T-helper 17 cell (primary cell): ENCODE measurements at places on chromosomes 1 and 21.
A peak's percentile ranks its signal among the peaks of the same experiment; 100 is the strongest.

- no peak for DNase-seq
- peak overlapping the region; percentile 98 for H3K27ac ChIP-seq
- H3K4me3 ChIP-seq = peak overlapping the region; percentile 75
- H3K27me3 ChIP-seq = no peaks in the 10 kb centered on the region
Observed at GRCh38 chr1:198168227-198168626, 11.4 kb downstream of the NEK7 start.

DNA sequence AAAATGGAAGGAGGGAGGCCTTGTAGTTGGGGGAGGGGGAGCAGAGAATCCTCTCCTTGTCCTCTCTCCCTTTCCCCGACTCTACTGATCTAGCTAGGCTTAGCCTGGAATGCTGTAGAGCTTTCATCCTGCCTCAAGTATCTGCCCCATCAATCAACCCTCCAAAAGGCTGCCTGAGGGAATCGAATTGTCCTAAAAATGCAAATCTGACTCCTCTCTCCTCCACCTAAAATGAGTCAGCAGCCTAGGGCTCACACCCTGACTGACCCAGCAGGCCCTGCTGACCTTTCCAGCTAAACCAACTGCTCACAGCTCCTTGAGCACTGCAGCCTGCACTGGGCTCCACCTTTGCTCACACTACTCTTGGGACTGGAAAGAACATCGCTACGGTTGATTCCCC, 2.8 kb downstream of the HPDL start:
- H3K27ac ChIP-seq = no peak overlapping the region
- DNase-seq = no peak
- no peak overlapping the region for H3K4me3 ChIP-seq
- peaks cover 6% of the 10 kb centered on the region for H3K4me1 ChIP-seq
- H3K36me3 ChIP-seq = peaks cover under 1% of the 10 kb centered on the region

DNA sequence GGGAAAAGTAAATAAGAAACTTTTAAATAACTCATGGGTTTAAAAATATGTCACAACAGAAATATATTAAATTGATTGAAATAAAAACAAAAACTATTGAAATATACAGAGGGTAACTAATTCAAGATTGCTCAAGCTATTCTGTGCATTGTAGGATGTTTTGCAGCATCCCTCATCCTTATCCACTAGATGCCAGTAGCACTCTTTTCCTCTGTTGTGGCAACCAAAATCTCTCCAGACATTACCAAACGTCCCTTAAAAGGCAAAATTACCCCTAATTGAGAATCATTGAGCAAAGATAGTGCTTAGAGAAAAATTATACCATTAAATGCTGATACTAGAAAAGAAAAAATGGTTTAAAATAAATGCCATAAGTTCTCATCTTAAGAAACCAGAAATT, 682.6 kb downstream of the RWDD3 start:
- no peaks in the 10 kb centered on the region for H3K27me3 ChIP-seq
- no peak for DNase-seq
- H3K4me1 ChIP-seq = no peaks in the 10 kb centered on the region
- no peak overlapping the region for H3K27ac ChIP-seq
- H3K4me3 ChIP-seq = no peak overlapping the region

GRCh38 chr1:20521960-20522861, 14.3 kb upstream of the MUL1 start:
- H3K4me1 ChIP-seq = peaks cover 6% of the 10 kb centered on the region
- H3K27ac ChIP-seq = peak overlapping the region; percentile 24
- peak; percentile 44 for DNase-seq
- peaks cover 2% of the 10 kb centered on the region for H3K36me3 ChIP-seq
- H3K27me3 ChIP-seq = peaks cover 36% of the 10 kb centered on the region
- no peak overlapping the region for H3K4me3 ChIP-seq

- peaks cover 28% of the 10 kb centered on the region for H3K4me1 ChIP-seq
- no peak for DNase-seq
- peak overlapping the region; percentile 99 for H3K27ac ChIP-seq
- H3K27me3 ChIP-seq = no peaks in the 10 kb centered on the region
- peaks cover 7% of the 10 kb centered on the region for H3K36me3 ChIP-seq
Observed at GRCh38 chr21:46560568-46561444, 44.1 kb downstream of the S100B start.

GRCh38 chr1:64039390-64039926, 164.0 kb upstream of the UBE2U start:
- peaks cover 3% of the 10 kb centered on the region for H3K36me3 ChIP-seq
- H3K4me1 ChIP-seq = no peaks in the 10 kb centered on the region
- no peak overlapping the region for H3K27ac ChIP-seq
- peaks cover 49% of the 10 kb centered on the region for H3K27me3 ChIP-seq
- H3K4me3 ChIP-seq = no peak overlapping the region

- H3K4me3 ChIP-seq = peak overlapping the region; percentile 12
- H3K27me3 ChIP-seq = peaks cover 16% of the 10 kb centered on the region
- H3K27ac ChIP-seq = peak overlapping the region; percentile 54
- DNase-seq = no peak
- H3K36me3 ChIP-seq = peaks cover 2% of the 10 kb centered on the region
Observed at GRCh38 chr1:12052008-12052573, 11.0 kb upstream of the TNFRSF8 start.

DNA sequence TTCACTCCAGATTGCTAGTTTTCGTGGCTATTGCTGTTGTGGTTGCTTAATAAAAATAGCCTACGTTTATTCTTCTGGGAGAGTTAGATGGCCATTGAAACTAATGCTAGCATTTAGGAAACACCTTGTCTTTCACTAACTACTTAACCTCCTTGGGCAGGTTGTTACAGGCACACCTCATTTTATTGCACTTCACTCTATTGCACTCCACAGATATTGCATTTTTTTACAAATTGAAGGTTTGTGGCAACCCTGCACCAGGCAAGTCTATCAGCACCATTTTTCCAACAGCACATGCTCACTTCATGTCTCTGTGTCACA, 11.3 kb upstream of the MARK1 start:
- no peak overlapping the region for H3K4me3 ChIP-seq
- peaks cover 48% of the 10 kb centered on the region for H3K27me3 ChIP-seq
- DNase-seq = no peak

DNA sequence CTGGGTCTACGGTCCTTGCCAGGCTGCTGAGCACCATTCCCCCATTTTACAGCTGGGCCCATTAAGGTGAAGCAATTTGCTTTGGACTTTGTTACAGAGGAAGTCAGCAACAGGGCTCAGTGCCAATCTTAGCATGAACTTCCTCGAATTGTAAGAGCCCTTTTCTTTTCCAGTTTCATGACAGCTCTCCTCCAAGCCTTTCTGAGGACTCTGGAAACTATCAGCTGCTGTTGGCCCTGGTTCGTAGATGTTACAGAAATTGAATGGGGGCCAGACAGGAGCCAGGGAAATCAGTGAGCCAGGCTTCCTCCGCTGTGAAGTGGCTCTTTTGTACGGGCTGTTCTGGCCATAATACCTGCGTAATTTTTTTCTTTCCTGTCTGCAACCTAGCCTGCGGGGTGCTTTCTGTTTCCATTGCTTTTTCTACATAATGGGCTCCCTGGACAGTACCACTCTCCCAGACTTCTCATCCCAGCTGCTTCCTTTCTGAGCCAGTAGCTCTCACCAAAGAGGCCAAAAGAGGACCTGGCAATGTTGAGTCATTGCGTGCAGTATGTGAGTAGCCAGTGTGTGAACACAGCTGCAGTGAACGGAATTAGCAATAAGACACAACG, 386.3 kb downstream of the DISC1 start:
- no peak overlapping the region for H3K4me3 ChIP-seq
- no peaks in the 10 kb centered on the region for H3K27me3 ChIP-seq
- DNase-seq = no peak
- H3K4me1 ChIP-seq = peaks cover 2% of the 10 kb centered on the region
- H3K27ac ChIP-seq = no peak overlapping the region

DNA sequence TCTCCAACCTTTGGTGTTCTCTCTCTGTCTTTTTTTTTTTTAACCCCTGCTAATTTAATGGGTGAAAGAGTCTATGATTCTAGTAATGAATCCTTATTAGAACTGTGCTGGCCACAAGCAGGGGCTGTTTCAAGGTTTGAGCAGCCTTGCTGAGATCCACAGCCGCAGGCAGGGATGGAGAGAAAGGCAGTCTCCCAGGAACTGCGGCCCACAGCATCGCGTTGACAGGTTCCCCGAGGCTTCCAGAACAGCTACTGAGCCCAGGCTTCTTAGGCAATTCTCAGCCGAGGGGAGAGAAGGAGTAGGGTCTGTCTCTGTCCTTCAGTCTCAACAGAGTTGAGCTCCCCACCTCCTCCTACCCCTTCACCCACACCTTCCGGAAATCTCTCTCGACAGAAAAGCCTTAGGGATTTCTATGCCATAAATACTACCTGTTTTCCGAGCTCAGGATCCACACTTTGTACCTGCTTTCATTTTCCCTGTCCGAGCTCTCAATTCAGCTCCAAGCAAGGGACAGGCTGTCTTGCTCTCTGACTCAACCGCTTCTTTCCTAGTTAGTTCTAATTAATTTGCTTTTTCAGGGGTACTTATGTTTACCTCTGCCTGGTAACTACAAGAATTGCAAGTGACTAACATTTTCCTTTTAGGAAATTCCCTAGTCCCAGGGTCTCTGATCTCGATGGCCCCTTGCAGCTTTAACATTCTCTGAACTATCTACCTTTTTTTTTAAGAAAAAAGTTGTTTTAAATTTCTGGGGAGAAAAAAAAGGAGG, 6.7 kb upstream of the CASZ1 start:
- no peak overlapping the region for H3K4me3 ChIP-seq
- no peak for DNase-seq
- peaks cover 64% of the 10 kb centered on the region for H3K27me3 ChIP-seq
- no peak overlapping the region for H3K27ac ChIP-seq

- no peaks in the 10 kb centered on the region for H3K4me1 ChIP-seq
- H3K36me3 ChIP-seq = no peaks in the 10 kb centered on the region
- no peak for DNase-seq
- H3K4me3 ChIP-seq = no peak overlapping the region
- no peak overlapping the region for H3K27ac ChIP-seq
- no peaks in the 10 kb centered on the region for H3K27me3 ChIP-seq
Observed at GRCh38 chr1:81551946-81552345, 248.8 kb upstream of the ADGRL2 start.

DNA sequence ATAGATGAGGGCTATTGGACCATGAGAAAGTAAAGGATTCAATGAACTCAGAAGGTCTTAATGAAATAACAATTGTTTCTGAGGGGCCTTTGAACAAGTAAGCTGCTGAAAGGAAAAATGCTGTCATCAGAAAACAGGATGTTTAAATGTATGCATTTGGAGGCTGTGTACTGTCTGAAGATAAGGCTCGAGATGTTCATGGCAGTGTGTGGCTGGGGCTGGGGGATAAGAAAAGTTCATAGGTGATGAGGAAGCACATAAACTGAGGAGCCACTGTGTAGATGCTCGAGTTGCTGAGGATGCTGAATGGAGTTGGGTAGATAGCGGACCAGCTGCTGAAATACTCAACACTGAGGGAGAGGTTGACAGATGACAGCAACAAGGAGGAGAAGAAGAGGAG, 17.8 kb downstream of the THEM4 start:
- no peaks in the 10 kb centered on the region for H3K27me3 ChIP-seq
- peaks cover 20% of the 10 kb centered on the region for H3K36me3 ChIP-seq
- DNase-seq = no peak
